CD4-positive, alpha-beta T cell treated with Interleukin-2 at 100 ng/mL for 4 hours (primary cell): ENCODE measurements at places on chromosomes 5 and 9.
A peak's percentile ranks its signal among the peaks of the same experiment; 100 is the strongest.

- DNase-seq, result no peak
These were observed 3.3 kb downstream of the LCN8 start for GRCh38 chr9:136754626-136755301.

DNA sequence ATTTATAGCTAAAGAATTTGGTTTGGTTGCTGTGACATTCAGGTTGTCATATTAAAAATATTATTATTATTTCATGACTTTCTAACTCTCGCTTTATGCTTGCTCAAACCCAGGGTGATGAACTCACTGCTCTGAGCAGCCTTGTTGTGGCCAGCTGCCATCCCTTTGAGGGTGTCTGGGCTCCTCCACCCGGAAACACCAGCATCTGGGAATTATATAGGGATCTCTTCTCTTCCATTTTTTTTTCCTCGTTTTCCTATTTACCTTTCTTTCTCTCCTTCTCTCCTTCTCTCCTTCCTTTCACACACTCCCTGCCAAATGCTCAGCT is 355.8 kb upstream of the SMARCA2 start:
- no peak for DNase-seq

DNA sequence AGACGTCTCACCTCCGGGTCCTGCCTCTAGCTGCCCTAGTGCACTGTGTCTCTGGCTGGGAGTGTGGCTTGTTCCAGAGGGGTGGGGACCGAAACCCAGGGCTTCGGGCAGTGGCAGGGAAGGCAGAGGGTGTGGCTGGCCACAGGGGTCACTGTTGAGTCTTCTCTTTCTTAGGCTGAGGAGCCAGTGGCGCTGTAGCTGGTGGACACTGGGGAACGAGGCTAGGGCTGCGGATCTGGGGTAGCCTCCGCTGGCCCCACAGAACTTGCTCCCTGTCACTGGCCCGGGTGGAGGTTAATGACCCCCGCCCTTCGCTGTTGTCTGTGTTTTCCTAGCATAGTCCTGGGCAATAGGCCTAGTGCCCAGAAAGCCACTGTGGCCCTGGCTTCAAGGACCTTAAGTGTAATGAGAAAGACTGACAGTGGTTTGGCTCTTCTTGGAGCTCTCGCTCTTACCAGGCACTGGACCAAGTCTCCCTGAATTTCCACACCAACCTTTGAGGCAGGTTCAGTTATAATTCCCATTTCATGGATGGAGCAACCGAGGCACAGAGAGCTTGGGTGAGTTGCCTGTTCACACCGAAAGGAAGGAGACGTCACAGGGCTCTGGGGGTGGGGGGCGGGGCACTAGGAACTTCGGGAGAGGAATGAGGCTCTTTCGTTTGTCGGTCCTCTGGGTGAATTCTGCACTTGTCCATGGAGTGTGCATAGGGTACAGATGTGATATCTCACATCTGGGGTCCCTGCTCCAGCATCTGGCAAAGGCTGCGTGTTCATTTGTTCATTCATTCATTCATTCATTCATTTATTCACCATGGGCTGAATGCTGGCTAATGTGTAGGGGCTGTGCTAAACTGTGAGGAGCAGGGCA is 4.8 kb upstream of the IER5L start:
- DNase-seq, result no peak

DNA sequence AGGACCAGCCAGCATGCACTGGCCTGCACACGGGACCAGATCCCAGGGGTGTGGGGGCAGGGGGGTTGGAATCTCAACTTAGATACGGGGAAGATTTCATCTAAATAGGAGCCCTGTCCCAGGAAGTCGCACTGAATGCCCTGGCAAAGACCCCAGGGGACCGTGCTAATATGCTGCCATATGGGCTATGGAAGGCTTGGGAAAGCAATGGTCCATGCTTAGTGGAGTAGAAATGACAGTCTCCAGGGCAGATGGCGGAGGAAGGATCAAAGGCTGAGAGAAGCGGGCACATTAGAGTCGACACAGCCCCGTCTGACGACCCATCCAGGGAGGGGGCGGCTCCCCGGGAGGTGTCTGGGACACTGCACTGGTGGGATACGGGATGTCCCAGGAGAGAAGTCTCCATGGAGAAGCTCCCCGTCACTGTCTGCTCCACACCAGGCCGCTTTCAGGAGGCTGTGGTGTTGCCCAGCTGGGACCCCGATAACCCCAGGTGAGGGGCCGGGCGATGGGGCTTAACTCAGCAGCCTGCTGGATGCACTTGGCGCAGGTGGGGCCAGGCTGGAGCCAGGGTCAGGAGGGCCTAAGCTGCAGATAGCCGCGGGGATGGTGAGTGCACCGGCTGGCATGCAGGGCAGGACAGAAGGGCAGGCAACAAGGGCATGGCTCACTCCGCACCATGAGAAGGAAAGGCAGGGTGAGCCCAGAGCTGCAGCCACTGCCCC is 377.7 kb upstream of the IRX1 start:
- no peak for DNase-seq

GRCh38 chr5:10674096-10674495 is 86.9 kb downstream of the DAP start:
- DNase-seq, result no peak

DNA sequence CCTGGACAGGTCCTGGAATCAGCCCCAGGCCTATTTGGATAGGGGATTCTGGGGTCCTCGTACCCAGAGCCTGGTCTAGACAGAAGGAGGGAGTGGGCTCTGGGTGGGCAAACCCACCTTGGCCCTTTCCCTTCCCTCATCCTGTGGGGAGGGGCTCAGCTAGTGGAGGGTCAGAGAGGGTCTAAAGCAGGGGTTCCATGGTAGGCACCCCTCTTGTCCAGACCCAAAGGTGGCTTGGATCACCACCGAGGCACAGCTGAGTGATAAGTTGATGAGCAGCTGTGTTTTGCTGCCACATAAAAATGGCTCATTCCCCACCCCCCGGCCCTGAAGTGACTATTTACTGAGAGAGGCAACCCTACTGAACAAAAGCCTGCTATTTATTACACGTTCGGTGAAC is 53.8 kb upstream of the KCNMB1 start:
- DNase-seq, result no peak

DNA sequence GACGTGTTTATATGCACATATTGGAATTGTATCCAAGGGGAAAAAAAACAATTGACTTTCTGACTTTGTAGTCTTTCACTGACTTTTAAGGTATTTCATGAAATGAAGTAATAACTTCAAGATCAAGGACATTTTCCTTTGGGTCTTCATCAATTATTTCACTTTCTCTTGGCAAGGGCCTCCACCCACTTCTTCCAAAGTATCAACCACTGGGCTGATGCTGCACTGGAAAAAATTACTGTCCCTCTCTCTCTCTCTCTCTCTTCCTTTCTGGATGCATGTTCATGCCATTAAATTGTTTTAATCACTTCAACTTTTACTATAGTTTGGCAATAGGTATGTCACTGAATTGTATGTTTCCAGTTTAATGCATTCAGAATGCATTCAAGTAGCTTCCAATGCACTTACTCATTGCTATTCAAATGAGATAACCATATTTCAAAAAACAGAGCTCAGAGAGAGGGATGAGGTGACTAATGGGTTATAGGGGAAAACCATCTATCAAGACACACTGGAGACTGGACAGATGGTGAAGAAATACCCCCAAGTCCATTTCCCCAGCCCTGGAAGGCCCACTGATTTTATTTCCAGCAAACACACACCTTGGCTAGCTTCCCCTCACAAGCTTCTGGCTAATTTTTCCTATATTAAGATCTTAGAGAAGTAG is 585.3 kb downstream of the EBF1 start:
- no peak for DNase-seq

- no peak for DNase-seq
These were observed 45.4 kb upstream of the MYOT start for GRCh38 chr5:137822158-137822764.

DNA sequence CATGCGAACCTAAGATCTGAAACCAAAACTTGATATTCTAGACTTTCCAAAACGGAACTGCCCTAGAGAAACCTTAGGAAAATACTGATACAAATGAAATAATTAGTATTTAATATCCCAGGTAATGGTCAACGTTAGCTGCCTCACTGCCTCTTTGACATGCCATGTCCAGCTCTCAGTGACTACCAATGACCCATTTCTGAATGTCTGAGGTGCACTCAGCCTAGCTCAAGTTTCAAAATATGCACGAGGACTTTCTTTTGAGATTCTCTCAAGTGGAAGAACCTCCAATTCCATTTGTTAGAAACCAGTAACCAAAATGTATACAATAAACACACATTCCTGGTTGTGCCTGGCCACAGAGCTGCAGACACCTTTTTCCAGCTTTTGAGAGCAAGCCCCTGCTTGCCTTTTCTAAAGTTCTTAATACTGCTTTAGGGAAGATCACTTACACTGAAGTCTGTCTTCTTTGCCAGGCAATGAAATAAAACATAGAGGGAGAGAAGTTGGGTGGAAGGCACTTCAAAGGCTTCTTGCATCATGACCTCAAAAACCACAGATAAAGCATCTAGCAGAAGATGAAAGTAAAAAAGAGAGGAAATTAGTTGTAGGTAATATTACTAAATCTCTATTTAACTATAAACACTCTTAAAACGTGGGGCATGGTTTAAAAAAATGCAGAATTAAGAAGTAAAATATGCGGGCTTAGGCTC is 87.9 kb downstream of the MRPS27 start:
- peak; percentile 60 for DNase-seq

DNA sequence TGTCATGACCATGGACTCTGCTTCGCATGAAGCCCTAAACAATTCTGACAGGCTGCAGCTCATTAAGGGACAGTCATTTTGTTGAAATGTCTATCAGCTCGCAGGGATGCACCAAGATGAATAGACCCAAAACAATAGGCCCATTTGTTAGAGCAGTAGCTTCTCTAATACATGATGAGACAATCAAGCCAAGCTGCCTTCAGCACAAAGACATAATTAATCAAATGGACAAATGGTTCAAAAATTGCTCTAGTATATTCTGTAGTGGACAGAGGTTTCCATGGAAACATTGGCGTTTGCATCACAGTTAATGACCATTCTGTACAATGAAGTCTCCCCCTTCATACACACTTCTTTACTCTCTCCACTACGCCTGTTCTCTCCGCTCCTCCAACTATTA is 274.6 kb downstream of the ANXA1 start:
- DNase-seq, result no peak

GRCh38 chr9:126219166-126219565 is 107.5 kb upstream of the MVB12B start:
- DNase-seq, result no peak

DNA sequence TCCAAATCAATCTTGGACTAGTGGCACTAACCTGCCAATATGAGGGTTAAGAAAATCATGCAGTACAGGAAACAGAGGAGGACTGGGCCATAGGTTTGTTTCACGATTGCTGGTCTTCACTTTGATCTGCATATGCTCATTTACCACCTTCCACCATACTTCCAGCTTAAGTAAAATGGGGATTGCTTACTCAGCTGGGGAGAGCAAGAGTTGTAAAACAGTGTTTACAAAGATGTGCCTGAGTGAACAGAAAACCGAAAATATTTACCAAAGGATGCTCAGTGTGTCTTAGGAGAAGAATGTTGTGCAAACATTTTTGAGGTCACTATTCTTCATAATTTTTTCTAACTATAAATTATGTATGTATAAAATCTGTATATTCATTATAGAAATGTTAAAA is 65.1 kb upstream of the DNAH5 start:
- no peak for DNase-seq

- no peak for DNase-seq
These were observed 173.3 kb downstream of the DENND1A start for GRCh38 chr9:123756484-123757106.

DNA sequence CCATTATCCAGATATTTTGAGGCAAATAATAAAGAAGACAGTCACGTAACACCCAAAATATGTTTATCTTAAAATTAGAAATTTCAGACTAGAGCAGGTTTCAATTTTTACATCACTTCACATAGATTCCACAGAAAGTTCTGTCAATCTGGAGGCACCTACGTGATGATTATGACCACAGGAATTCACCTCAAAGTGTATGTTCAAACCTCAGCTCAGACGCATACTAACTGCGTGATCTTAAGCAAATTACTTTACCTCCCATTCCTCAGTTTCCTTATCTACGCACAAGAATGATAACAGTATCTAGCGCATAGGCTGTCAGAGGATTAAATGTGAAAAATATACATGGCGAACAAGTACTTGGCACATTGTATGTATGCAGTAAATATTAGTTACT is 5.9 kb upstream of the CDH6 start:
- DNase-seq, result no peak

DNA sequence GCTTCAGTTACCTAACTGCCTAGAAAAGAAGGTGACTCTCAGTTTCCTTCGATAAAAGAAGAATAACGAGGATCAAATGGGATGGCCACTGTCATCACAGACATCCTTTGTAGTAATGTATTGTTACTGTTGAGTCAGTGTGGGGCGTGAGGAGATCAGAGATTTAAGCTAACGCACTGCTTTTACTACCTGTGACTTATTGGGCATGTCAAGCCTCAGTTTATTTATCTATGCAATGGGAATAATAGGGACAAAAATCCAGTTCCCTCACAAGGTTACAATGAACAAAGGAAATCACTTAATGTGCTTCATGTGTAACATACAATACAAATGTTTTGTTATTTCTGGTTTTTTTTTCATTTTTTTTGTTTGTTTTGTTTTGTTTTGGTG is 255 bp upstream of the TRPM6 start:
- no peak for DNase-seq

GRCh38 chr5:109299557-109299956 is 110.2 kb downstream of the PJA2 start:
- no peak for DNase-seq

DNA sequence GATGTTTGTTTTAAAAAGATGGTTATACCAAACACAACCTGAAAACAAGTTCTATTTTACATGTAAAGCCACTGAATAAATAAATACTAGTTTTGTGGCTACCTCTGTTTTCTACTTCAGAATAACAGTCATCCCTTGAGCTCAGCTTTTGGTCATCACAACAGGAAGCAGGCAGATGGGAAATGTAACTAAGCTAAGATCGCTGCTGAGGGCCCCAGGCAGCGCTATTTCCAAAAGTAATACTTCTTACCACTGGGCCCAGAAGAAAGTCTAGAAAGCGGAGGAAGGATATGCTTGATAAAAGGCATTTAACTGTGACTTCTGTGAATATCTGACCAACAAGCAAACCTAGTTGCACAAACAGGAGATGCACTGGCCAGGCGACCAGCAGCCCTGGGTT is 61.4 kb downstream of the SERINC5 start:
- no peak for DNase-seq

DNA sequence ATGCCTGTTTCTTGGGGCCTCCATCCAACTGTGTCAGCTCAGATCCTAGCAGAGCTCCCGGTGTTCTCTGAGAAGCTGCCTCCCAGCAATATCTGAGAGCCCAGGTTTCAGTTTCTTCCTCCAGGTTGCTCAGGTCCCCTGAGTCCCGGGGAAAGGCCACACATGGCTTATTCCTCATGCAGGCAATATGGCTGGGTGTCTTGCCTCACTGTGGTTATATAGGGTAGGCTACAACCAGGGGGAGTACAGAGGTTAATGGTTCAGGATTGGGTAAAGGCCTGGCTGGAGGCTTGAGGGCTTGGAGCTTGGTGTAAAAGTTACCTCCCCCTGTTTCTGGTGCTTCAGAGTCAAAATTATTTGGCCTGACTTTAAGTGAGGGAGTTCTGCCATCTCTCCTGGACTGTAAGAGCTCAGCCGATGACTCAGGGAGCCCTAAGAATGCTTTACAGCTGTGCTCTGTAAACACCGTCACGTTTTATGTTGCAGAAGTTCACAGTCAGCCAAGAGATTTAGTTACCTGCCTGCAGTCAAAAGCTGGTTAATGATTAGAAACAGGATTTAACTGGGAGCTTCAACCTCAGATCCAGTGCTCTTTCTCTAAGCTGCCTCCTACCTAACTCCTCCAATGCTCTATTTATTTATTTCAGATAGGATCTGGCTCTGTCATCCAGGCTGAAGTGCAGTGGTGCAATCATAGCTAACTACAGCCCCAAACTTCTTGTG is 24.3 kb upstream of the UBAP2 start:
- no peak for DNase-seq

- no peak for DNase-seq
These were observed 141.4 kb upstream of the OTULINL start for GRCh38 chr5:14440223-14440581.
